ENCODE measurements at places on chromosomes 2 and 18. TPM values are rescaled to one million over a fixed set of nuclear protein-coding genes. Genes with fewer than 3 reads are reported as not detected.

DNA sequence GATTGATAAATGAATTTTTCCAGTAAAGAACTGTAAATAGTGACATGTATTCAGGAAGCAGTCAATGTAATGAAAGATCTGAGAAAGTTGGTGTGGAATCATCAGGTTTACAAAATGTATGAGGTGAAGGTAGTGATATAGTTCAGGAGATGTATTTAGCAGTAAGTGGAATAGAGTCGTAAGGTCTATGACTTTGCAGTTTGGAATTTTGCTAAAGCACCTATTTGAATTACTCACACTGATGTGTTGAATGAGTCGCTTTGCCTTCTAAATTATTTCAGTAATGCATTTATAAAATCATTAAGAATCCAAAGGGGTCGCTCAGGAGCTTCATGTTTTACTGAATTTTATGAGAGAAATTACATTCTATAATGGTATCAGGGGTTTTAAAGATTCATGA is 713.7 kb downstream of the DSC3 start:
- H3K27ac ChIP-seq, result no peak overlapping the region
- no peak overlapping the region for H3K4me3 ChIP-seq
- no peaks in the 10 kb centered on the region for H3K27me3 ChIP-seq

- H3K4me3 ChIP-seq, result no peak overlapping the region
- H3K36me3 ChIP-seq, result no peaks in the 10 kb centered on the region
- H3K27me3 ChIP-seq, result peaks cover 15% of the 10 kb centered on the region
- no peaks in the 10 kb centered on the region for H3K4me1 ChIP-seq
- no peak overlapping the region for H3K27ac ChIP-seq
Measured at GRCh38 chr2:63078852-63079606, 28.4 kb downstream of the OTX1 start.

POTEJ gene
- total RNA-seq, result not detected

DNA sequence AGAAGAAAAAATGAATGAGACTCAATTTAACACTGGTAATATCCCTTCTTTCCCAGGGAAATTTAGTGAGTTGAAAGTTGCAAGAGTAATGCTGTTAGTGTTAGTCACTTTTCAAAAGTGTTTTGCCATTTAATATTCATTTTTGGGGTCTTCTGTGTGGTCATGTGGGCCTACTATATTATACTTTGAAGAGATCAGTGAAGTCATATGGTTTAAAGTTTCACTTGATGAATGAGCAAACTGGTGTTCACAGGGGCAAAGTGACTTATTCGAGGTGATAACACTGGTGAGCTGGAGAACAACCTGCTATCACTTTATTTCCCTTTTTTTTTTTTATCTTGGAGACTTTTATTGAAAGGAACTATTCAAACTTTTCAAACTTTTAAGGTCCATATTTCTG is 196.0 kb downstream of the PLCL1 start:
- peak overlapping the region; percentile 28 for H3K27ac ChIP-seq
- H3K36me3 ChIP-seq, result peaks cover 5% of the 10 kb centered on the region
- no peak for DNase-seq
- H3K27me3 ChIP-seq, result no peaks in the 10 kb centered on the region

VWC2L gene
- total RNA-seq, result not detected

DNA sequence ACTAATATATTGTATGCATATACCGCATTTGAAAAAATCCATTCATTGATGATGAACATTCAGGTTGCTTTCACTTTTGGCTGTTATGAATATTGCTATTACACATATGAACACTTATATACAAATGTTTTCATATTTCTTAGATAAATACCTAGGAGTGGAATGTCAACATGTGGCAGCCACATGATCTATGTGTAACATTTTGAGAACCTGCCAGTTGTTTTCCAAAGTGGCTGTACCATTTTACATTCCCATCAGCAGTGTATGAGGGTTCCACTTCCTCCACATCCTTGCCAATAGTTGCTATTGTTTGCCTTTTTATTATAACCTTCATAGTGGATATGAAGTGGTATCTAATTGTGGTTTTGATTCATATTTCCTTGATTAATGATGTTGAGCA is 40.5 kb downstream of the CCDC85A start:
- no peaks in the 10 kb centered on the region for H3K36me3 ChIP-seq
- no peak overlapping the region for H3K4me3 ChIP-seq
- H3K27me3 ChIP-seq, result no peaks in the 10 kb centered on the region
- no peak for DNase-seq
- no peak overlapping the region for H3K27ac ChIP-seq
- H3K4me1 ChIP-seq, result no peaks in the 10 kb centered on the region

DNA sequence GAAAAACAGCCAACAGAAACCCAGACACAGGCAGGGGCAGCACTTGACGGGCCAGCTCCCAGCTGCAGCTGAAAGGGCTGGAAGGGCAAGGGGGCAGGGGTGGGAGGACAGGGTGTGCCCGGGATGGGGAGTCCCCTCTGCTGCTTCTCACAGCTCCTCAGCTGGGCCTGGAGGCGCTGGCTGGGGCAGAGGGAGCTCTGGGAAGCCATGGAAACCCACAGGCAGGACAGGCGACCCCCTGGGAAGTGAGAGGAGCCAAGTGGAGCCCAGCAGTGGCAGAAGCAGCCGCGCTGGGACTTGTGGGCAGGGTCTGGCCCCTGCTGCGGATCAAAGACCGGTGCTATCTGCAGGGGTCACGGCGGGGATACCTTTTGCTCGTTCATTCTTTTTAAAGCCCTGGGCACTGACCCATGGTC is 20.7 kb downstream of the OTOF start:
- H3K27ac ChIP-seq, result no peak overlapping the region
- DNase-seq, result no peak
- H3K4me3 ChIP-seq, result no peak overlapping the region
- no peaks in the 10 kb centered on the region for H3K27me3 ChIP-seq
- no peaks in the 10 kb centered on the region for H3K36me3 ChIP-seq

- no peaks in the 10 kb centered on the region for H3K4me1 ChIP-seq
- H3K27me3 ChIP-seq, result peaks cover 4% of the 10 kb centered on the region
- H3K4me3 ChIP-seq, result no peak overlapping the region
- DNase-seq, result no peak
- H3K27ac ChIP-seq, result no peak overlapping the region
Measured at GRCh38 chr2:152067823-152068222, 31.0 kb downstream of the CACNB4 start.

EVX2 gene
- not detected for total RNA-seq

DNA sequence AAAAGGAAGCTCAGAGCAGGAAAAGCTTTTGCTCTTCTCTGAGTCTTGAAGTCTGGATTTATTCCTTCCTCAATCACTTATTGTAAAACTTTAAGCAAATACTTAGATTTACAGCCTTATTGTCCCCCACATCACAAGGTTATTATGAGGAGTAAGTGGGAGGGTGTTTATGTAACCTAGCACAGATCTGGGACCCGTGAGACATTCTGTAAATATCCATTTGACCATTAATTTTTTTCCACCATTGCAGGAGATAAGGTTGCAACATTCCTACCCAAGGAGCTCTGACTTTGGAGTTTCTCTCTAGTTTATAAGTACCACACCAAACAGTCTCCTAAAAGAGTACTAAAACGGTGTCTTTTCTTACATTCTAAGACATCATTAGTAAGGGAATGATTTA is 52.1 kb upstream of the CTIF start:
- no peaks in the 10 kb centered on the region for H3K36me3 ChIP-seq
- H3K4me1 ChIP-seq, result no peaks in the 10 kb centered on the region
- H3K4me3 ChIP-seq, result no peak overlapping the region
- peaks cover 23% of the 10 kb centered on the region for H3K27me3 ChIP-seq
- DNase-seq, result no peak

LBX2 gene
- total RNA-seq, result 0.43 TPM

PPIL3 gene
- 99.4 TPM for total RNA-seq

DNA sequence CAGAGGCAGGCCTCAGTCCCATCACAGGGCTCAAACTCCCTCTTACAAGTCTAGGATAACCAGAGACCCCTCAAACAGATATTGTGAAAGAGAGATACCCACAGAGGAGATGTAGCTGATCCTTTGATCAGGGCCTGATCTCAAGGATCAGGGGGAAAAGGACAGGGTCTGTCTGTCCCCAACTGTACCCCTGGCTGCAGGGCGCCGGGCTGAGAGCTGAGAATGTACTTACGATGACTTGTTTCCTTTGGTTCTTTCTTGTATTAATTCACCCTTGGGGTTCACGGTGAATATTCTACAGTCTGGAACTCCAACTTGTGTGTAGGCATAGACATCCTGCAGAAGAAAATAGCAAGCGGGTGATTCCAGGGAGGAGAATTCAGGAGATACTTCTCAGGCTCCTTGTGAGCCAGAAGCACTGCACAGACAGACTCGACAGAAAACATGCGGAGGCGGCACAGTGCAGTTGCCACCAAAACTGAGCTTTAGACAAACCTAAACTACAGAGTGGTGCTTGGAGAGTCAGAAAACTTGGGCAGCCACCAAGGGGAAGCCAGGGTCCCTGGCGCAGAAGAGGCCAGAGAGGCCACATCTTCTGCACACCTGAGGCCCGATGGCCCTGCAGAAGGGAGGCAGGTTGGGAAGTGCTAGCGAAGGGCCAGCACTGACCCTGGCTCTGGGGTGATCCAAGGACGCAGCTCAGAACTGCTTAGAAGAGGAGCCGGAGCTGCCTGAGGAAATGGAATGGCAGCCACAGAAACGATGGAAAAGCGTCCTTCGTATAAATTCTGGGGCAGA is 73.9 kb downstream of the EMILIN2 start:
- peaks cover 77% of the 10 kb centered on the region for H3K36me3 ChIP-seq
- H3K27me3 ChIP-seq, result no peaks in the 10 kb centered on the region
- H3K4me1 ChIP-seq, result peaks cover 28% of the 10 kb centered on the region
- peak overlapping the region; percentile 58 for H3K27ac ChIP-seq
- H3K4me3 ChIP-seq, result no peak overlapping the region

NIF3L1 gene
- 35.3 TPM for total RNA-seq

- no peak overlapping the region for H3K27ac ChIP-seq
- no peak for DNase-seq
- no peak overlapping the region for H3K4me3 ChIP-seq
- no peaks in the 10 kb centered on the region for H3K36me3 ChIP-seq
- no peaks in the 10 kb centered on the region for H3K4me1 ChIP-seq
Measured at GRCh38 chr18:29271501-29271900, 1094.6 kb upstream of the CDH2 start.

DNA sequence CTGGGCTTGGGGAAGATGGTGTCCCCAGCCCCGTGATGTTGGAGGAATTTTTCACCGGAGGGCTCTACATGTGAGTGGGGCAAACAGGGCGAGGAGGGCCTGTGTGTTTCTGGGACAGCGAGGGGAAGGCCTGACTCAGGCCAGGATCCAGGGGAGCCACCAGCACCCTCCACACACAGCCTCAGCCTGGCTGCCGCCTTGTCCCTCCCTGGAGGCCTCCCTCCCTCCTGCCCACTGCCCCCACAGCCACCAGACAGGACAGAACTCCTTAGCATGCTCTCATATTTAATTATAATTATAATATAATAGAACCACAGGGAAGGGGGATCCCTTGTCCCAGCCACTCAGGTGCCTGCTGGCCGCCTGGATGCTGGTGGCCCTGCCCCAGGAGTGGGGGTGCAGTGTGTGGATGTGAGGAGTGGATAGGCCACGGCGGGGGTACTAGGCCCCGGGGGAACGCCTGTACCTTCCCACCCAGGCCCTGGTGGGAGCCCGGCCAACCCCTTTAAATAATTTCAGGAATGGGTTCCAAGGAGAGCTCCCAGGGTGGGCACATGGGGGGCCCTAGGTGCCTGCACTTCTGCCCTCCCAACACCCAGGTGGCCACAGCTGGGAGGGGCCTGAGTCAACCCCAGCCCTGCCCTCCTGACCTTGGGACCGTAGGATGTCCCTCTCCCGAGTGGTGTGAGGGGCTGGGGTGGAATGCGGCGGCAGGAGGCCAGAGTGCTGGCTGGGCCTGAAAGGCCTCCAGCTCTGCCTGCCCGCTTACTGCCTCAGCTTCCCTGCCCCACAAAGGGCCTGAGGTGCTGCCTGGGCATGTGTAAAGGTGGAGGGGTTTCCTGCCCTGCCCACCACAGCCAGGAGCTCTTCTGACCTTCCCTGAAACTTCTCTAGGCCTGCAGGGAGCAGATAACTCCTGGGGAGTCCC is 8.8 kb downstream of the PDCD1 start:
- peaks cover 3% of the 10 kb centered on the region for H3K36me3 ChIP-seq
- H3K27ac ChIP-seq, result no peak overlapping the region
- DNase-seq, result no peak
- no peak overlapping the region for H3K4me3 ChIP-seq

DNA sequence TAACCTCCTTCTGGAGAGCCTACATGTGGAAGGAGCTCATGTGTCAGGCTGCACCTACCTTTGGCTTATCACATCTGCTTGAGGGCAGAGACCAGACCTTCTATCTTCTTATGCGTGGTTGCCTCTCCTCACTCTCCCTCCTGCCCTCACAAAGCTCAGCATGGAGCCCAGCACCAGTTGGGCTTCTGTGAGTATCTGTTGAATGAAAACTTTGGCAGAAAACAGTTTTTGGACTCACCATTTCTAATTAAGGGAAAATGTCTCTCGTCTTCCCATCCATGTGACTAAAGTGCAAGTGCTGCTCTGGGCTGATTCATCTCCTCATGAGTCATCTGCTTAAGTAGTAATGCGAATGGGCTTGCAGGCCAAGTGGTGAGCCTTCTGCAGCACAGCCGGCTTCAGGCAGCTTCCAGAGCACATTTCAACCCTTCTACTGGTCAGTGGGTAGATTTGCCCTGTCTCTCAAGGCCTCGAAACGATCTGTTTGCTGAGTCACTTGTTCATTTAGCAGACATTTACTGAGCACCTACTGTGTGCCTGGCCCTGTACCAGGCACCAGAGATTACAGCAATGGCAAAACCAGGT is 102.6 kb downstream of the VSNL1 start:
- peak; percentile 35 for DNase-seq
- no peaks in the 10 kb centered on the region for H3K27me3 ChIP-seq
- H3K4me1 ChIP-seq, result peaks cover 10% of the 10 kb centered on the region
- H3K36me3 ChIP-seq, result no peaks in the 10 kb centered on the region

DNA sequence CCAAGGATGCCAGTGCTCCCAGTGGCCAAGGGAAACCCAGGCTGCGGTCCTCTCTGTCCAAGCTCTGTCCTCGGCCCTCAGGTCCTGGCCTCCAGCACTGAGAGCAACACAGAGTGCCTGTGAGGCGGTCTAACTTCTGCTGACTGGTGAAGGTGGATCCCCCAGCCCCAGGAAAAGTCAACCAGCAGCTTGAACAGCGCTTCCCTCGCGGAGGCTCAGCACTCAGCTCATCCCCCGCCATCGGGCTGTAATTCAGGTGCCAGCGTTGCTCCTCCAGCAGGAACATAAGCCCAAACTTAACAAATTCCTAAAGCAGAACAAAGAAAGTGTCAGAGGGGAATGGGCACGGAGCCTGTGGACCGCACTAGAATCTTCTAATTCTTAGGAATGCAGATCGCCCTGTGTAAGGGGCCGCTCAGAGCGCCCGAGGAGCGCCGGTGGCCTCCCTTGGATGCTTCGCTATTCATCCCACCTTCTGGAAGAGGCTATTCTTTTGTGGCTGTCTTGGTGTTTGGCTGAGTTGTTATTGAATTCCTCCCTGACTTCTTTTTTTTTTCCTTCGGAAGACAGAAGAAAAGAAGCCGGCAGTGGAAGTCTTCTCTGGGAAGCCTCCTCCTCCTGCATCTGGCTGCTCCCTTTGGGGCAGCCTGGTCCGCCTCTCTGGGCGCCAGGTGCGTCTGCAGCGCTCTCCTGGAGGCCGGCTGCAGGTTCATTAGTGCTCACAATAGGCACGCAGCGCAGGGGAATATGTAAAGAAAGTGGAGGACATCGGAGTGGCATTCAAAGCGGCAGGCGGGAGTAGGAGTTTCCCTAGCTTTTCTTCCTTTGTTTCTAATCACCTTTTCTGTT is 905.6 kb downstream of the TSN start:
- H3K4me1 ChIP-seq, result no peaks in the 10 kb centered on the region
- H3K36me3 ChIP-seq, result no peaks in the 10 kb centered on the region
- DNase-seq, result no peak
- no peak overlapping the region for H3K27ac ChIP-seq
